ENCODE measurements at places on chromosomes 13 and 19.

GRCh38 chr13:44210525-44210924, 163.1 kb upstream of the SERP2 start:
- no peak for DNase-seq

GRCh38 chr19:48737360-48737998, 2.9 kb downstream of the RASIP1 start:
- DNase-seq = peak; percentile 60

DNA sequence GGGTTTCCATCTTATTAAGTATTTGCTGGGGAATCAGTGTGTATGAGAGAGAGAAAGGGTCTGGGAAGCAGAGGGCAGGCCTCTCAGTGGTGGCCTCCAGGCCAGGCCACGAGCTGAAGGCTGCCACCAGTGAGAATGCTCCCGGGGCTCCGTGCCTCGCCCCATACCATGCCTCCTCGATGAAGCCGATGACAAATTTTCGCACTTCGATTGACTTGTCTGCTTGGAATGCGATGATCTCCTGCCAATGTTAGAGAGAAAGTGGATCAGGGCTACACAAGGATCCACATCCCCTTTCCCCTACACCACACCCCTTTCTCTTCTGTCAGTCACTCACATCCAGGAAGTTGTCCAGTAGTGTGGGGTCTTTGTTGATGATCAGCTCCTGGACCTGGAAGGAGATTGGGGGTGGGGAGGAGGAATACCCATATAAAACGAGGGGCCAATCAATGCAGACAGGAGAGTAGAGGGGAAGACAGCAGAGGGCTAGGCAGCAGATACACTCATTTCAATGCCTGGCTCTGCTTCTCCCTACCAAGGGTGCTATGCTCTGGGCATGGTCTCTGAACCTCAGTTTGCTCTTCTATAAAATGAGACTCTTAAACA, 10.7 kb downstream of the SYMPK start:
- no peak for DNase-seq

DNA sequence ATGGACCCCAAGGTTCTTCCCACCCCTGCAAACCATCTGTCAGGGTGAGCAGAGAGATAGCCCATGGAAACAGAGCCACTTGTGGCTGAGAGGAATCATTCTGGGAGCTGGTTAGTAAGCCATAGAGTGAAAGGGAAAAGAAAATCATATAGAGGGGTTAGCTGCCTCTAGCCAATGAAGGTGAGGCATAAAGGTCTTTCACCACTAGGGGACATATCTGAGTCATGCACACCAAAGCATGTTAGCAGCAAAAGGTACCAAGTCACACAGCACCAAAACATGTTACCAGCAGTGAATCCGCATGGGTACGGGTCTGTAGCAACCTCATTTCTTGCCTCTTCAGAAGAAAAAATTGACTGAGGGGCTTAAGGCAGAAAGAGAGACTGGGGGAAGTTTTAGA, 76.7 kb upstream of the ZNF43 start:
- no peak for DNase-seq

DNA sequence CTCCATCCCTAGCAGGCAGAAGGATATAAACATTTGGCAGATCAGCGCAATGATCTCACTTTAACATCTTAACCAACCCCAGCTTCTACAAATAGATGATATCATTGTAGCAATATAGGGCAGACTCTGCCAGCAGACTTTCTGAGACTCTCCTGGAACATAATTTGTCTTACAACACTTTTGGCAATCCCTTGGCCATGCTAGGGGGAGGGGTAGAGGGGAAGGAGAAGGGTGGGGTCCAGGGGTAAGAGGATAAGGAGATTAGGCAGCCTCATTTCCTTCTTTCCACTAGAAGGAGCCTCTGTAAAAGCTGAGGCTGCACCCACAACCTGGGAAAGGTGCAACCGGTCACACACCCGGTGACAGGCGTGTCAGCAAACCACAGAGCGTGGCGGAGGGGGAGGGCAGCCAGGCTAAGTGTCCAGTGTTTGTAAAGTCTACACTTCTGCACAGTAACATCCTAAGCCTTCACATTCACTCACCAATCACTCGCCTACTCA, 8.7 kb upstream of the UBAC2 start:
- no peak for DNase-seq

- DNase-seq = no peak
Observed at GRCh38 chr19:41230067-41230857, 11.2 kb downstream of the AXL start.

- no peak for DNase-seq
Observed at GRCh38 chr13:43652760-43653159, 134.0 kb downstream of the ENOX1 start.
